ENCODE measurements at places on chromosomes 1 and 21. TPM values are rescaled to one million over a fixed set of nuclear protein-coding genes. Genes with fewer than 3 reads are reported as not detected.

DNA sequence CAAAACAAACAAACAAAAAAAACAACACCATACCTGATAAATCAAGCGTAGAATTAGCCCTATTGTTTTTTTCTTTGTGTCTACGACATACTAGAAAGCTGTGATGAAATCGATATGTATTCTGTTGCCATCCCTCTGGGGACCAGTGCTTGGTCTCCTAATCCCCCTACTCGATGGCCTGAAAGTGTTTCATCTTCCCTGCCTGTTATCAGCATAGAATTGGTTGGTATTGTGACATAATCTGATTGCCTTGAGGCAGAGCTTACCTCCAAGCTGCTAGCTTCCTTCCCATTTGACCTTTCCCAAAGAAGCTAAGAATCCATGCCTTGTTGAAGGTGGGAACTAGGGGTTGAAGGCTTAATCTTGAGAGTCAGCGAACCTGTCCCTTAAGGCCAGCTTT, 40.7 kb upstream of the PIGV start:
- DNase-seq, result no peak

GRCh38 chr1:43312663-43313515, 12.1 kb downstream of the TIE1 start:
- DNase-seq, result no peak

DNA sequence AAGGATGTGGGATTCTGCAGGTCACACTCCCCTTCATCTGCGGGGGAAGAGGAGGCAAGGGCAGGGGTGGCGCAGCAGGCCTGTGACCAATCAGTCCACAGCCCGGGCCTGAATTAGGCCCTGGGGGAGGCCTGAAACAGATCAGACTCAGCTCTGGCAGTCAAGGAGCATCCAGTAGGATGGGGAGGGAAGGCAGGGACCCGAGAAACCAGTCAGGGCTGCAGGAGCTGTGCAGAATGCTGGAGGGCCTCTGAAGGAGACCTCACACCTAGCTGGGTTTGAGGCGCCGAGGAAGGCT, 12.7 kb downstream of the TNNT2 start:
- DNase-seq, result no peak

- DNase-seq, result no peak
Measured at GRCh38 chr21:27713154-27714109, 746.5 kb upstream of the ADAMTS5 start.

Gene CD1E
- total RNA-seq, result not detected

- DNase-seq, result no peak
Measured at GRCh38 chr1:160579216-160579701, at the start of gene CD84. CD84 (minus strand) TSS chr1:160579496; CDS start chr1:160579437, 59 bp downstream.

- DNase-seq, result no peak
Measured at GRCh38 chr1:225257081-225257480, 170.8 kb downstream of the LBR start.

DNA sequence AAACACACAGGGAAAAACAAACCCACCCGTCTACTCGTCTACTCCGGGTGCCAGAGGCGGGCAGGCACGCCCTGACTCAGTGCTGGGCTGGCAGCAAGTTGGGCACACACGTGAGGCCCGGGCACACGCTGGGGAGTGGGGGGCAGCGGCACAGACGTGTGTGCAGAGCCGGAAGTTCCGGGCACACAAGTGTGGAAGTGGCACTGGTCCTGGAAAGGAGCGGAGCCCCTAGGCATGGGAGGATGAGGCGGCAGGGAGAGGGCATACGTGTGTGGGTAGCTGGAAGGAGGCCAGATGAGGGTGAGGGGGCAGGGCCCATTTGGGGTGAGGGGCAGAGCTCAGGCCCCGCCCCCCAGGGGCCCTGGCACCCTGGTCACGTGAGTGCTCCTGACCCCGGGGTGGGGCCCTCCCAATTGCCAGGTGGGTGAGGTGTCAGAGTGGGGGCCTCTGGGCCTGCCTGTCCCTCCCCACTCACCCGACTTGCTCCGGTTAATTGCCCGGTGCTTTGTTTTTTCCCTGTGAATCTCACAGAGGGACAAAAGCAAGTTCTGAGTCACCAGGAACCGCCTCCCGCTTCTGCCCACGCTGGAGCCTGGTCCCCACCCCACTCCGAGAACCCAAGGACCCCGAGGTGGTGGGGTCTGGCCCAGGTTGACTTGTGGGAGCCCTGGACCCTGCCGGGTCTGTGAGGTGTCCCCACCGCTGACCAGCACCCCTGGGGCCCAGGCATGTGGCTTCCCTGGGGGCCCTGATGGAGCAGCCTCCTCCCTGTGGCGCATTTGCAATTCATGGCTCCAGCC, 104.8 kb upstream of the CASZ1 start:
- DNase-seq, result no peak

DNA sequence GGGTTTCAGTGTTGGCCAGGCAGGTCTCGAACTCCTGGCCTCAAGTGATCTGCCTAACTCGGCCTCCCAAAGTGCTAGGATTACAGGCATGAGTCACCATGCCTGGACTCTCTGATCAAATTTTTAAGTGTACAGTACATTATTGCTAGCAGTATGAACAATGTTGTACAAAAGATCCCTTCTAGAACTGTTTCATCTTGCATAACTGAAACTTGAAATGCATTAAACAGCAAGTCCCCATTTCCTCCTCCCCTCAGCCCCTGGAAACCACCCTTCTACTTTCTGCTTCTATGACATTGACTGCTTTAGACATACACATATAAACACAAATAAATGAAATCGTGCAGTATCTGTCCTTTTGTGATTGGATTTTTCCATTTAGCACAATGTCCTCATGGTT, 463.4 kb downstream of the PTPRC start:
- no peak for DNase-seq

DNA sequence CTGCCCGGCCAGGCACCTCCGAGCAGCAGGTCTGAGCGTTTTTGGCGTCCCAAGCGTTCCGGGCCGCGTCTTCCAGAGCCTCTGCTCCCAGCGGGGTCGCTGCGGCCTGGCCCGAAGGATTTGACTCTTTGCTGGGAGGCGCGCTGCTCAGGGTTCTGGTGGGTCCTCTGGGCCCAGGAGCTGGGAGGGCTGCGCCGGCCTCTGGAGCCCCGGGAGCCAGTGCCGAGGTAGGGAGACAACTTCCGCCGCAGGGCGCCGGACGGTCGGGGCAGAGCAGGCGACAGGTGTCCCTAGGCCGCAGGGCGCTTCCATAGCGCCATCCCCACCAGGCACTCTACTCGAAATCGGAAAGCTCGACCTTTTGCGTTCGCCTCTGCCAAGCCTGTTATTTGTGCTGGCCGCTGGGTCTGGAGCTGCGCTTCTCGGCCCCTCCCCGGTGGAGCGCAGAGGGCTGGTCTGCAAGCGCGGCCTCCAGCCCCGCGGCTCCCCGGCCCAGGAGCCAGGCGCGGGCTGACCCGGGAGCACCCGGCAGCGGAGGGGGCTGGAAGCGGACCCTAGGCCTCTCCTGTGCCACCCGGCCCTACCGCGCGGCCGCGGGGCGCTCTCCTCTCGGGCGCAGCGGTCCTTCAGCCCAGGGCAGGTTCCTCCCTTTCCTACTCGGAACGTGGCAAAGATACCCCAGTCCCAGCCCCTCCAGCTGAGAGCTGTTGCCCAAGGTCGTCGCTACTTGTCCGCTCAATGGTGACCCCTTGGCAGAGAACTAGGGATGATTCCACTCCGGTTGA, 2.2 kb downstream of the SIM2 start:
- peak; percentile 32 for DNase-seq

Gene TPTE
- total RNA-seq, result not detected

DNA sequence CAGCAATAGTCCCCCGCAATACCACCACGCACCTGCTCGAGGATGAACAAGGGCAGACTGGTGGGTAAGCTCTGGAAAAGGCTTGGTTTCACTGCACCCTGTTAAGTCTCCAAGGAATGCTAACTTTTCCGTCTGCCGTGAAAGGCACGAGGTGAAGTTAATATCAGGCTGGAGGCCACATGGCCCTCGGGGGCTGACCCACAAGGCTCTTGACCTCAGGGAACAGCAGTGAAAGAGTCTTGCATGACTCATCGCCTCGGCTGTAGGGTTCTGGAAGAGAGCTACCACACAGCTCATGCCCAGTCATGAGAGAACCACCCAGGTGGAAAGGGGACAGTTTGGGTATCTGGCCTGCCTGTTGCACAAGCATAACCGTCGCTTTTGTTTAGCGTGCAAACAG, 24.7 kb downstream of the SCCPDH start:
- DNase-seq, result peak; percentile 44

Gene PKP1
- not detected for total RNA-seq

GRCh38 chr1:21514245-21514644, 5.0 kb downstream of the ALPL start:
- DNase-seq, result no peak

Gene MTF2
- total RNA-seq, result 2.8 TPM

Gene PLA2G2D
- total RNA-seq, result not detected

- no peak for DNase-seq
Measured at GRCh38 chr1:8255712-8256111, 62.2 kb upstream of the SLC45A1 start.

DNA sequence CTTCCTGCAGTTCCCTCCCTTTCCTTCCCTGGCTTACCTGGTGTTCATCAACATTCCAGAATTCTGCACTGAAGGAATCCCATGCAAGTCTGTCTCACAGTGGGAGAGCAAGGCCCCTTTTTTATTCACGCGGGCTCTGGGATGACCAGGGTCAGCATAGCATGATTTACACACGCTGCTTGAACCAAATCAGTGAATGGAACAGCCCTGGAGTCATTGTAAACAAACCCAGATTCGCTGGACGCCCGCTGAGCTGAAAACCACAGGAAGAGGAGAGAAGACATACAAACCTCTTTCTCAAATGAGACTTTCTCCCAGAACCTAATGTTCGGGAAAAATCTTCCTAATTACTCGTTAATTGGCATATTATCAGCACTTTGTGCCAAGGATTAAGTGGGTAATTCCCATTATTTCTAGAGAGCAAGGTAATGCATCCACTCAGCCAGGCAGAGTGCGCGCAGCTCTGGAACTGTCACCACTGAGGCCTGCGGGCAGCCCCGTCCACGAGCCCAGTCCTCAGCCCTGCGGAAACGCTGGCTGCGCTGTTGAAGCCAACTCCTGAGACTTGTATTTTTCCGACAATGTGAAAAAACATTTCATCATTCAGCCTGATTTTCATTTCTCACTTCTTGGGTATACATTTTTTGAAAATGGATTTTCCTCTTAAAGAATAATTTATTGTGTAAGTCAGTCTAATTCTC, 140.0 kb downstream of the ETS2 start:
- peak; percentile 38 for DNase-seq

DNA sequence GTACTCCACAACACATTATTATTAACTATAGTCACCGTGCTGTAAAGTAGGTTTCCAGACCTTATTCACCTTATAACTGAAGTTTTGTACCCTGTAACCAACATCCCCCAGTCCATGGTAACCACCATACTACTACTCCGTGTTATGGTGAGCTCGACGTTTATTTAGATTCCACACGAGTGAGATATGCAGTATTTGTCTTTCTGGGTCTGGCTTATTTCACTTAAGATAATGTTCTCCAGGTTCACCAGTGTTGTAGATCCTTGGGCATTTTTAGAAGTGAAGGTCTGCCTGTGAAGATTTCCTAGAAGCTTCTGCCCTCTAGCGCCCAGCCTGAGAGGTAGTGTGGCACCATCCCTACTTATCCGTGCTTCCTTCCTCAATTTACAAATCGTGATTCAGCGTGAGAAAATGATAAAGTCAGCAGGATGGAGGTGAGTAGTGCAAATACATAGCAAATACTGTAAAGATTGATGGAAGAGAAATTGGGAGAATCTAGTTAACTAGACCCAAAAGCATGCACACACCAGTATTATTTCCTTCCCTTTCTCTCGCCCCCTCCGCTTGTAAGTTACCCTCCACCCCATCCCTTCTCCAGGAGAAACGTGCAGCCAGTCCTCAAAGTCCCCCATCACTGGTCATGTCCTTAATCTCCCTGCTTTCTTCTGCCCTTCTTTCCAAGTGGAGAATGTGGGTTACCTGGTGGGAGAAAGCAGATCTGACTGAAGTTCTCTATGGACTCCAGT, 36.0 kb upstream of the DISC1 start:
- peak; percentile 42 for DNase-seq

GRCh38 chr1:101188331-101188730, 48.5 kb upstream of the S1PR1 start:
- DNase-seq, result no peak

Gene THEM5
- total RNA-seq, result not detected

Gene OR2T33
- total RNA-seq, result not detected

DNA sequence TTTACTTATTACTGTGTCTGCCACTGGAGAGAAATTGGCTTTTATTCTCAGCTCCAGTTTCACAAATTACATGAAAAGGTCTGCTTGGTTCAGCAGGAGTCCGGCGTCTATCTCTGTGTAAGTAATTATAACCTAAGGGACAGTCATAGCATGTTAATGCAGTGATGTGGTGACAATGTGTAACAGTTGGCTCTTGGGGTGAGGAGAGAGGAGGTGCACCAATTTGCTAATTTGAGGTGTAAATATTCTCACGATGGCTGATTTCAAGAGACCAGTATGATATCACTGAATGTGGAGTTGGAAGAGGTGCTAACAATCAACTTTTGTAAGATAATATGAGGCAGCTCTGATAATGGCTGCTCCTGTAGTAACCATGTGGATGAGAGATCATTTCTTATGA, 86.1 kb downstream of the CTH start:
- no peak for DNase-seq

Gene ECM1
- total RNA-seq, result 9.9 TPM

DNA sequence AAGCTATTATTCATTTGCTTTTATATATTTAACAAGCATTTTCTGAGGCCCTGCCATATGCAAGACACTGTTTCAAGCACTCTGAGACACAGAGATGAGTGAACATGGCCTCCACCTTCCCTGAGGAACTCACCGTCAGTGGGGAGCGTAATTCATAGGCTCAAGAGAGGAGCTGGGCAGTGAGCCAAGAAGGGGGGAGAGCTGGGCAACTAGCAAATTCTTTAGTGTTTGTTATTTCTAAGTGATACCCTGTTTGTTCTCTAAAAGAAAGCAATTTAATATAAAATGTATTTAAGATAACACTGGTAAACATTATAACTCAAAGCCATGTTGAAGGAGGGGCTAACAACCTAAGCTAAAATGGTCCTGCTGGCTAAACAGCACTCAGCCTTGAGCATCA, 119.2 kb upstream of the NGF start:
- no peak for DNase-seq

DNA sequence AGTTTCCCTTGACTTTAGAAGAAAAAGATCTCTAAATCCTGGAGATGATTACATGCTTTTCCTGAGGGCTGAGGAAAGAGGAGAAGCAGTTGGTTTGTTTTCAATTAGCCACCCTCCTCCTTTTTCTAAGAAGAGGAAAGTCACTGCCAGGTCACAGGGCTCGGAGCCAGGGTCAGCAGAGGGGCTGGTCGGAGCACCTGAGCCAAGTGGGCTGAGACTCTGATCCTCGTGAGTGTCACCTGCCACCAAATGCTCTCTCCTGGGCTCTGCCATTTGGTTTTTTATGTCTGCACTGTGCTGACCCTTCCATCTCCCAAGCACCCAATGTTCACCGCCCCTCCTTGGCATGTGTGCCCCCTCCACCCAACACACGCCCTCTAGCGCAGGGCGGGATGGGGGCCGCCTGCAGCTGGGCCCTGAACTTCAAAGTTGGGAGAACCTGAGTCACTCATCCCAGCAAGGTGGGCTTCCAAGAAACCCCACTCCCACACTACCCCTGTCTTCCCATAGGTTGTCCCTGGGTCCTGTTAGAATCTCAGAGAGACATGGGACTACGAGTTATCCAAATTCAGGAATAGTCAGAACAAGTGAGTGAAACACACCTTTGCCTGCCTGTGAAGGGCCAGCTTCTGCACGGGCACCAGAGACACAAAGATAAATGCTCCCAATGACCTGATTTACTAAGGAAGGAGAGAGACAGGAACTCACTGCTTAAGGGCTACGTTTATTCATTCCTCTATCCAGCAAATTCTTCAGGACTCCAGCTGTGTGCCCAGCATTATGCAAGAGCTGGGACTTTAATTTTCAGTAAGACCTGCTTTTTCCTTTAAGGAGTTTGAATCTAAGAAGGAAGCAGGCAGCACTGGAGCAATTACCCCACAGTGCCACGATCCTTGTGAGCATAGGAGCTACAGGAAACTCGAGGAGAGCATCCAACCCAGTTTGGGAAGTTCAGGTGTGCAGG, 127.5 kb downstream of the RHOU start:
- no peak for DNase-seq
